ENCODE measurements at places on chromosomes 4 and X.

GRCh38 chr4:18209448-18209847 lies 187.9 kb upstream of the LCORL start:
- H3K4me3 ChIP-seq: no peak overlapping the region
- no peak for DNase-seq
- H3K4me1 ChIP-seq: no peaks in the 10 kb centered on the region
- H3K36me3 ChIP-seq: no peaks in the 10 kb centered on the region

GRCh38 chr4:184064877-184065276 lies 152.8 kb downstream of the ENPP6 start:
- no peaks in the 10 kb centered on the region for H3K27me3 ChIP-seq
- no peaks in the 10 kb centered on the region for H3K36me3 ChIP-seq
- H3K27ac ChIP-seq: no peak overlapping the region
- H3K4me1 ChIP-seq: peaks cover 24% of the 10 kb centered on the region
- H3K4me3 ChIP-seq: no peak overlapping the region

GRCh38 chr4:884259-884658 lies 47.9 kb downstream of the GAK start:
- DNase-seq: no peak
- no peaks in the 10 kb centered on the region for H3K4me1 ChIP-seq
- H3K4me3 ChIP-seq: no peak overlapping the region
- H3K27me3 ChIP-seq: no peaks in the 10 kb centered on the region
- H3K36me3 ChIP-seq: peaks cover 21% of the 10 kb centered on the region

- H3K27me3 ChIP-seq: no peaks in the 10 kb centered on the region
- DNase-seq: no peak
- H3K4me3 ChIP-seq: no peak overlapping the region
- no peaks in the 10 kb centered on the region for H3K4me1 ChIP-seq
- no peak overlapping the region for H3K27ac ChIP-seq
- no peaks in the 10 kb centered on the region for H3K36me3 ChIP-seq
Observed at GRCh38 chrX:1686642-1687041, 71.8 kb downstream of the ASMT start.

DNA sequence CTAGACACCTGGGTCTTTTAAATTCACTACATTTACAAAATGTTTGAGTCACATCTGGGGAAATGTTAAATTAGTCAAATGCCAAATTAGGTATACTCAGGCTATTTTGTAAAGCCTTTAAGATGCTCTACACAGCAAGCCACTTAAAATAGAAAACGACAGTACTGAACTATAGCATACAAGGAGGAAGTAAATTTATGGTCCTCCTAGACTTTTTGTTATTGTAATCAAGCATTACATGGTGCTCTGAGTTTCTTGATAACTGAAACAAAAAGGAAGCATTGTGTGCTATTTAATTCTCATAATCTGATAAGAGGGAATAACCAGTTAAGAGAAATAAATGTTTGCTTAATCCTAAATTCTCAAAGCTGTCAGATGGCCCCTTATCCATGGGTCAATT lies 46.2 kb downstream of the SLC9A7 start:
- no peak for DNase-seq
- H3K36me3 ChIP-seq: peaks cover 5% of the 10 kb centered on the region
- H3K27me3 ChIP-seq: no peaks in the 10 kb centered on the region

GRCh38 chrX:153769158-153769864 lies 5.3 kb downstream of the PLXNB3 start:
- H3K36me3 ChIP-seq: peaks cover 32% of the 10 kb centered on the region
- H3K27me3 ChIP-seq: no peaks in the 10 kb centered on the region
- peaks cover 11% of the 10 kb centered on the region for H3K4me1 ChIP-seq
- H3K27ac ChIP-seq: no peak overlapping the region
- no peak overlapping the region for H3K4me3 ChIP-seq
- no peak for DNase-seq

DNA sequence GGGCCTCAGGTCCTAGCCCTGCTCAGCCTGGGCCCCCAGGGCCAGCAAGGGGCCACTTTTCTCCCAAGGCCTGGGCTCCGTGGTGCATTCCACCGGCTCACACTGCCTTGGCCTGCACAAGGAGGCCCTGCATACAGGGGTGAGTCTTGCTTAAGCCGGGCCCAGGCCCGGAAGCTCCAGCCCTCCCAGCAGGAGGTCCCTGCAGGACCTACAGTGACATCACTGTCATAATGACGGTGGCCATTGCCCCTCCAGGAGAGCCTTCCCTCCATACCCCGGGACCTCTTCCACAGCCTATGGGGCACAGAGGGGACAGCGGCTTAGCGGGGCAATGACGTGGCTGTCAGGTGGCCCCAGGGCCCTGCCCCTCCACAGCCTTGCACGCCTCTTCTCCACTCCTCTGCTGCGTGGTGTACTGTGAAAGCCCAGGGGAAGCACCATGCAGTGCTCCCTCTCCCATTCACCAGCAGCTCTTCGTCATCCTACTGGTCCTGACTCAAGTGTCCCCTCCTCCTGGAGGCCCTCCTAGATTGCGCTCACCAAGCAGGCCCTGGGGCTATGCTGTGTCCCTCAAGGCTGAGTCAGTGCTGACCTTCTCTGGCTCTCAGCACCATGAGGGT lies 32.3 kb upstream of the AFAP1 start:
- peaks cover 61% of the 10 kb centered on the region for H3K4me1 ChIP-seq
- H3K27ac ChIP-seq: peak overlapping the region; percentile 92
- H3K4me3 ChIP-seq: peak overlapping the region; percentile 75
- peaks cover 58% of the 10 kb centered on the region for H3K36me3 ChIP-seq
- H3K27me3 ChIP-seq: no peaks in the 10 kb centered on the region

DNA sequence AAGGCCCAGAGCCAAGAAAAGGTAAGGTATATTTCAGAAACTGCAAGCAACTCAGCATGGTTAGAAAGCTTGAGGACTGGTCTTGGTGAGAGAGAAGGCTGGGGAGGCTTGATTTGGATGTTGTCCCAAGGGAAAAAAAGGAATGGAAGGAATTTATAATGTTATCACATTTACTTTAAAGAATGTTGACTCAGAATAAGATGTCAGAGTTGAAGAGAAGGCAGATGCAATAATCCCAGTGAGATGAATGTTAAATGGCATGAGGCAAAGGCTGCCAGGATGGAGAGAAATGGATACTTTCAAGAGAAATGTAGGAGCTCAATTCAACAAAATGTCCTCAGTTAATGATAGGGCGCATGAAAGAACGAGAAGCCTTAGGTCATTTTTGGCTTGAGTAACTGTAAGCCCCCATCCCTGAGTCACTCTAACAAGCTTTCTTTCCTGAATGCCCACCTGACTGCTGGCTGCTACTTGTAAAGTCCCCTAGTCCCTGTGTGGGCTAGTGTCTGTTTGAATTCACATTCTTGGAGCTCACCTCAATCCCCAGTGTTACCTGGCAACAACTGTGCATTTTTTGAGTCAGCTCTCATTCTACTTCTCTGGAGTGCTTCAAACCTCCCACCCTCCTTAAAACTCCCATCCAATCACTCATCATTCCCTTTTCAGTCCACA lies 103.0 kb upstream of the TAPT1 start:
- H3K36me3 ChIP-seq: no peaks in the 10 kb centered on the region
- DNase-seq: no peak
- no peaks in the 10 kb centered on the region for H3K4me1 ChIP-seq
- H3K4me3 ChIP-seq: no peak overlapping the region
- no peak overlapping the region for H3K27ac ChIP-seq

GRCh38 chrX:104953251-104953650 lies 267.2 kb downstream of the TEX13A start:
- no peaks in the 10 kb centered on the region for H3K4me1 ChIP-seq
- no peak for DNase-seq
- no peak overlapping the region for H3K4me3 ChIP-seq
- H3K27me3 ChIP-seq: no peaks in the 10 kb centered on the region
- no peak overlapping the region for H3K27ac ChIP-seq

- no peak overlapping the region for H3K4me3 ChIP-seq
- H3K27me3 ChIP-seq: no peaks in the 10 kb centered on the region
- peaks cover 15% of the 10 kb centered on the region for H3K36me3 ChIP-seq
- H3K4me1 ChIP-seq: peaks cover 15% of the 10 kb centered on the region
Observed at GRCh38 chr4:86600007-86600653, 6.0 kb downstream of the PTPN13 start.

DNA sequence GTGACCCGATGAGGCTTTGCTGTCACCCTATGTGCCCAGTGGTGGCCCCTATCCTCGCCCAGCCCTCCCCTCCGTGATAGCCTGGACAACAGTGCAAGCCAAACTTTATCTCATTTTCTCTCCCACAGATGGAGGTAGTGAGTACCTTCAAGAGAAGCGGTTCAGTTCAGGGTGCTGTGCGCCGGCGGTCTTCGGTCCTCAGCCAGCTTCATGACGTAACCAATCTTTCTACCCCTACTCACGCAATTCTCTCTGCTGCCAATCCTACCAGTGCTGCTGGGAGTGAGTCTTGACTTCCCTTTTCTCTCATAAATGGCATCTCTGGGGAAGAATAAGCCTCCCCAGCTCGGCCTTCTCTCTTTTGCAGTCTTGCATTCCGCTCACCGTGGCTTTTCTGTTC lies 29.5 kb downstream of the CCNQ start:
- H3K36me3 ChIP-seq: no peaks in the 10 kb centered on the region
- DNase-seq: no peak
- no peak overlapping the region for H3K27ac ChIP-seq
- peaks cover 66% of the 10 kb centered on the region for H3K27me3 ChIP-seq
- no peak overlapping the region for H3K4me3 ChIP-seq

- no peaks in the 10 kb centered on the region for H3K27me3 ChIP-seq
- H3K36me3 ChIP-seq: peaks cover 33% of the 10 kb centered on the region
- peak; percentile 64 for DNase-seq
- H3K4me1 ChIP-seq: peaks cover 68% of the 10 kb centered on the region
Observed at GRCh38 chr4:186693159-186693815, 30.4 kb downstream of the FAT1 start.

DNA sequence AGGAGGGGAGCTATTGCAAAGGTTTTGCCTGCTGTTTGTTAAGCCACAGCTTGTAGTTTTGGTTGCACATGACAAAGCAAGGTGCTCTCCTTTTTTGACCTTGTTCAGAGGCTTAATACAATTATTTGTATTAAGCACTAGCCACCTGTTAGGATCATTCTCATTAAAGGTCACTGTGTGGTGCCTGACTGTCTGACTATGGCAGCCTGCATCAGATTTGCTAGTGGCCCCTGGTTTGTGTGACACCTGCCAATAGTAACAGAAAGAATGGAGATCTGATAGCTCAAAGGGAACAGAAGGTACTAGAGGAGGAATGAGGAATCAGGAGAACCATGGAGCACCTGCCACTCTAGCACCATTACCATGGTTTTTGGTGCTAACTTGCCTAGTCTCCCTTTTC lies 102.5 kb downstream of the POLA1 start:
- no peaks in the 10 kb centered on the region for H3K36me3 ChIP-seq
- H3K27ac ChIP-seq: no peak overlapping the region
- no peaks in the 10 kb centered on the region for H3K4me1 ChIP-seq
- H3K4me3 ChIP-seq: no peak overlapping the region
- H3K27me3 ChIP-seq: no peaks in the 10 kb centered on the region

GRCh38 chrX:42975906-42976305 lies 197.9 kb upstream of the PPP1R2C start:
- H3K27me3 ChIP-seq: no peaks in the 10 kb centered on the region
- H3K27ac ChIP-seq: no peak overlapping the region
- H3K36me3 ChIP-seq: no peaks in the 10 kb centered on the region
- no peak overlapping the region for H3K4me3 ChIP-seq

DNA sequence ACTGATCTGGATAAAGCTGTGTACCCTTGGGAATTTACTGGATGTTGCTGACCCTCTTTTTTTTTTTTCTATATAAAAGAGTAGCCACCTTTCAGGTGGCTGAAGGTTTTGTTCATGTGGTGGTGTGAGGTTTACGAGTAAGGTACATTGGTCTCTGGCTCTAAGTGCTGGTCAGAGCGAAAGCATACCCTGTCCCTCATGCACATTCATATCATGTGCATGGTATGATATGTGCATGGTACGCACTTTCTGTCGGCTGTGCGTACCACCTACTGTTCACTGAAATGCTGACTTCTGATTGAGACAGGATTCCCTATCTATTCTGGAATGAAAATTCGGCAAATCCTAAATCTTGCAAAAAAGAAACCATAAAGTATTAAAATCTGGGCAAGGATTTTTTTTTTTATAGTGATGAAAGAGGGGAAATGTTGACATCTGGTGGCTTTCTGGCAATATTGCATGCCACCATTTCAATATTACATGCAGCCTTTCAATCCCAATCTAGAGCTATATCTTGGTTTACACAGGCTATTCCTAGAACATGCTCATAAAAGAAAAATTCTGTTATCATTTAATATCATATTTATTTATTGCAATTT lies 32.8 kb downstream of the FAM149A start:
- no peaks in the 10 kb centered on the region for H3K27me3 ChIP-seq
- peaks cover 13% of the 10 kb centered on the region for H3K4me1 ChIP-seq
- H3K27ac ChIP-seq: no peak overlapping the region
- no peaks in the 10 kb centered on the region for H3K36me3 ChIP-seq
- H3K4me3 ChIP-seq: no peak overlapping the region

GRCh38 chr4:139300431-139301112 lies 733 bp upstream of the NAA15 start:
- peaks cover 28% of the 10 kb centered on the region for H3K36me3 ChIP-seq
- peak; percentile 5 for DNase-seq
- H3K27me3 ChIP-seq: no peaks in the 10 kb centered on the region
- H3K4me1 ChIP-seq: no peaks in the 10 kb centered on the region

GRCh38 chrX:19532709-19533108 lies 17.4 kb upstream of the MAP3K15 start:
- no peak for DNase-seq
- no peak overlapping the region for H3K27ac ChIP-seq
- no peaks in the 10 kb centered on the region for H3K4me1 ChIP-seq
- H3K4me3 ChIP-seq: no peak overlapping the region

DNA sequence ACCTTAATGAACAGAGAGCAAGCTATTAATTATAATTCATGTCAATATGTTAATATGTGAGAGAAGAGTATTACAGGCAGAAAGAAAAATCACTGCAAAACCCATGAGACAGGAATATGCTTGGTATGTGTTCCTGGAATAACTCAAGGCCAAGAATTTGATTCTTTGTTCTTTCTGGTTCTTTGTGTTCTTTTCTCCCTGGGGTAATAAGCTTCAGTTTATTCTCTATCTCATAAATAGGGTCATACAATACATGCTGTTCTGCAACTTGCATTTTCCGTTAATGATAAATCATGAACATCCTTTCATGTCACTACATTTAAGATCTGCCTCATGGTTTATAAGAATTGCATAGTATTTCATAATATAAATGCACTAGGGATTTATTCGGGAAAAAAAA lies 16.8 kb upstream of the THOC2 start:
- H3K4me3 ChIP-seq: no peak overlapping the region
- H3K4me1 ChIP-seq: no peaks in the 10 kb centered on the region
- no peaks in the 10 kb centered on the region for H3K27me3 ChIP-seq
- H3K36me3 ChIP-seq: no peaks in the 10 kb centered on the region

GRCh38 chr4:94408549-94409374 lies 43.0 kb upstream of the PDLIM5 start:
- no peaks in the 10 kb centered on the region for H3K36me3 ChIP-seq
- H3K27ac ChIP-seq: no peak overlapping the region
- peaks cover 29% of the 10 kb centered on the region for H3K4me1 ChIP-seq
- no peaks in the 10 kb centered on the region for H3K27me3 ChIP-seq
- DNase-seq: no peak
- no peak overlapping the region for H3K4me3 ChIP-seq

GRCh38 chr4:165312506-165312905 lies 15.0 kb upstream of the MSMO1 start:
- no peaks in the 10 kb centered on the region for H3K36me3 ChIP-seq
- no peak overlapping the region for H3K4me3 ChIP-seq
- DNase-seq: no peak
- no peaks in the 10 kb centered on the region for H3K4me1 ChIP-seq
- H3K27me3 ChIP-seq: no peaks in the 10 kb centered on the region

Data from Calu3 (cell line).